Suppressor macrophage treated with lipopolysaccharide for 1 hour (primary cell): ENCODE measurements at places on chromosomes 1 and 21.

DNA sequence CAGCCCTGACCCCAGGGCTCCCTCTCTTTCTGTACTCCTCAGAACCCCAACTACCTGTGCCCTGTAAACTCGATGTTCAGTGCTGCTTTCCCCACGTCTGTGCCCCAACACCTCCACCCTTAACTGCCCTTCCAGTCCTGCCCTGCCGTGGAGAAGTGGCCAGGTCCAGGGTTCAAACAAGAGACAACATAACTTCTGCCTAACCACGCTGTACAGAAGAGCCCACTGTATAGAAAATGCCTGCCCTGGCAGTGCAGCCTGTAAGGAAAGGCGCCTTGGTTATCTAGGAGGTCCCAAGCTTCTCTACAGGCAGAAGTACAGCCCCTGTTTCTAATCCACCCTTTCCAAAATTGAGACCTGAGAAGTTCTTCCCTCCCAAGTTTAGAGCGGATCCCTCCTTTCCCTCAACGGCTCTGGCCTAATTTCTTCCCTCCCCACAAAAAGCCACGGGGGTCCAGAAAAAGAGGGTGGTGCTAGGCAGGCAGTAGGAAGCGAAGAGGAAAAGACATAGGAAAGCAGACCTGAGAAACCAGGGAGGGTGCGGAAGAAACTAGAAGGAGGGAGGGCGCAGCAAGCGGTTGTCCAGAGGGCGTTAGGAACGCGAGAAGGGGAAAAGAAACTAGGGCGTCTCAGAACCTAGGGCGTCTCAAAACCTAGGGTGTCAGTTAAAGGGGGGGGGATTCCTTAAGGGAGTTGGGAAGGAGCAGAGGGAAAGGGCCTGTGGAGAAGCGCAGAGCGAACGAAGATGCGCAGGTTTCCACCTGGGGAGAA, 3.2 kb downstream of the DMRTA2 start:
- no peak for DNase-seq

DNA sequence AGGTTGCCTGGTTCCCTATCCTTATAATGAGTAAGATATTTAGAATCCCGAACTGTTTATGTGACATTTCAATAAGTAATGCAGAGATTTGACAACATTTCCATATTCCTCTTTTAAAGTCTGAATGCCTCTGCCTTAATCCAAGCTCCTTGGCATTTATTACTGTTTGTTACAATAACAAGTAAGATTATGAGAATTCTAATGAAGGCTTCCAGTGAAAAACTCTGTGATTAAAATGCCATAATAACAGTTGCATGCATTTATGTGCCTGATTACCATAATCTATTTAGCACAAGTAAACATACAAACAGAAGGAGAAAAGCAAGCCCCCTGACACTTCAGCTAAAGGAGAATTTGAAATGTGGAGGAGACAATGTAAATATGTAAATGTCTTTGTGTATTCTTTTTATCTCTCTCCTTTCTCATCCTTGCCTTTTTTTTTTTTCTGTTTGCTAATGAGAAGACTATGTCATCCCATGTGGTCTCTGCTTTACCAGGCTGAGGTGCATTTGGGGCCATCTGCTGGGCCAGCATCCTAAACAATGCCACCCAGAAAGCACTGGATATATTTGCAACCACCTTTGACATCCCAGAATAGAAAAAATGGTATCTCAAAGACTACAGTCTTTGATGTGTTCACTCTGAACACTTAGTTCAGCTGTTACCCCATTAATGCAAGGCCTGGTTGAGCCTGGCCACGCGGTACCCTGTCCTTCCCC, 17.2 kb upstream of the OLIG2 start:
- DNase-seq = no peak

DNA sequence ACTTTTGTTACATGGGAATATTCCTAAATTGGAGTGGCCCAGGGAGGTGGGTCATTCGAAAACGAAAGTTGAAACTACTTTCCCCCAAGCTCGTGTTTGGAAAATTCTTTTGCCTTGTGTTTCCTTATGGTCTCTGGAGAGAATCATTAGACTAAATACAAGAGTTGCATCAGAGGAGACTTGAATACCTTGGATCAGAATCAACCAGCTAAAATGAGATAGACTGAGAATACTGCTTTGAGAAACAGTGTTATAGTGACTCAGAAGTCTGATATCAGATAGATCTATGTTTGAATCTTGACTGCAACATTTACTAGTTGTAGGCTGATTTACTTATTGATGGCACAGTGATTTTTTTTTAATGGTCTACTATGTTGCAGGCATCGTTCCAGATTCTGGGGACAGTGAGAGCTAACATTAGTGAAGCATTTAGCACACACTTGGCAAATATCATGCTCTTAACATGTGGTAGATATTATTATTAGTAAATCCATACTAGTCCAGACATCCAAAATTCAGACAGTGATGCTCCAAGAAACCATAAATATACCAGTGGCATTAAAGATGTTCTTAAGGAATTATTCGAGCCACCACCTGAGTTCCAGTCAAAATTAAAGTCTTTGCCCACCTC, 12.9 kb upstream of the ACTN2 start:
- DNase-seq = no peak

DNA sequence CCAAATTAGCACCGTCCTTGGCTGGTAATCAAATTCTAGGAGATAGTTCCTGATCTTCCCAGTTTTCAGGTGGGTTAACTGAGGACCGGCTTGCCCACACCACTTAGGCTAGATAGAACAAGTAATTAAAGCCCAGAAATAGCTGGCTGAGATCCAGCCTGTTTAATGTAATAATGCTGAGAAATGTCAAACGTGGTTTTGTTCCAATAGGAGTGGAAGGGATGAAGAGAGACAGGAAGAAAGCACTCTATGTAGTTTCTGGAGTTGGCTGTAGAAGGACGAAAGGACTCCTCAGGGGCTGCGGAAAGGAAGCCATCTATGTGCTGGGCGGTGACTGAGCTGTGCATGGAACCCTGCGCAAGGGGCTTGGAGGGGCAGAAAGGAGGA, 18.6 kb downstream of the NAV1 start:
- no peak for DNase-seq

- peak; percentile 94 for DNase-seq
These were observed 9.2 kb downstream of the RNU5D-1 start for GRCh38 chr1:44721485-44722361.

- DNase-seq = no peak
These were observed 21.0 kb upstream of the PADI6 start for GRCh38 chr1:17350928-17351446.

GRCh38 chr1:29784276-29785136, 548.2 kb downstream of the PTPRU start:
- no peak for DNase-seq

DNA sequence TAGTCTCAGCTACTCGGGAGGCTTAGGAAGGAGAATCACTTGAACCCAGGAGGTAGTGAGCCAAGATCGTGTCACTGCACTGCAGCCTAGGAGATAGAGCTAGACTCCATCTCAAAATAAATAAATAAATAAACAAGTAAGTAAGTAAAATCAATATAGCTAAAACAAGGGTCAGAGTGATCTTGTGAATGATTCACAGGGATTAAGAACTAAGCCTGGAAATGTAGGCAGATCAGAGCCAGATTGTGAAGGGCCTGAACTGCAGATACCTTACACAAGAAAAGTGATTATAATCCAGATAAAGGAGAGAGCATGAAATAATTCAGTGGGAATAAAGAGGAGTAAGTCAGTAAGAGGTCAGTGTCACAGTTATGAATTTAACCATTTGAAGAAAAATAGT, 41.5 kb downstream of the COP1 start:
- no peak for DNase-seq

- DNase-seq = peak; percentile 79
These were observed 86.5 kb upstream of the KCNJ15 start for GRCh38 chr21:38170283-38170682.

DNA sequence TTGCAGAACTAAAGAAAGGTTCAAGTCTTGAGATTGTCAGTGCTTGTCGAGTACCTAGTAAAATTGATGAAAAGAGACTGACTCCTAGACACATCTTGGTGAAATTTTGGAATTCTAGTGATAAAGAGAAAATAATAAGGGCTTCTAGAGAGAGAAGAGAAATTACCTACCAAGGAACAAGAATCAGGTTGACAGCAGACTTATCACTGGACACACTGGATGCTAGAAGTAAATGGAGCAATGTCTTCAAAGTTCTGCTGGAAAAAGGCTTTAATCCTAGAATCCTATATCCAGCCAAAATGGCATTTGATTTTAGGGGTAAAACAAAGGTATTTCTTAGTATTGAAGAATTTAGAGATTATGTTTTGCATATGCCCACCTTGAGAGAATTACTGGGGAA, 16.3 kb downstream of the L1TD1 start:
- no peak for DNase-seq

DNA sequence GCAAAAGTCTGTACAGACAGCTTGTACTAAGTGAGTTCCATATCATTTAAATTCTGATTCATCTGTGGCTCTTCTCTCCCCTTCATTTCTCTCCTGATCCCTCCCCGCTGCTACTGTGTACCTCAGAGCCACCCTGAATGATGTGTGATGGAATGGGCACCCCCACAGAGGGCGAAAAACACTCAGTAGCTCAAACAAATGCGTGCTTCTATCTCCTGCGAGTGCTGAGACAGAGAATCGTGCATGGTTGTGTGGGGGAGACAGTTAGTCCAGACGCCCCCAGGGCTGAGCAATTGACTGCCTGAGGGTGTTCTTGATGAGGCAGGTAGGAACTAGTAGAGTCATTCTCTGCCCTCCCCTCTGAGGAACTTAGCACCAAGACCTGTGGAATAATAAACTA, 269.8 kb downstream of the ZNF648 start:
- no peak for DNase-seq
